ENCODE measurements at places on chromosomes 2 and 18.

- no peak for DNase-seq
Measured at GRCh38 chr2:155377931-155378444, 679.5 kb downstream of the KCNJ3 start.

DNA sequence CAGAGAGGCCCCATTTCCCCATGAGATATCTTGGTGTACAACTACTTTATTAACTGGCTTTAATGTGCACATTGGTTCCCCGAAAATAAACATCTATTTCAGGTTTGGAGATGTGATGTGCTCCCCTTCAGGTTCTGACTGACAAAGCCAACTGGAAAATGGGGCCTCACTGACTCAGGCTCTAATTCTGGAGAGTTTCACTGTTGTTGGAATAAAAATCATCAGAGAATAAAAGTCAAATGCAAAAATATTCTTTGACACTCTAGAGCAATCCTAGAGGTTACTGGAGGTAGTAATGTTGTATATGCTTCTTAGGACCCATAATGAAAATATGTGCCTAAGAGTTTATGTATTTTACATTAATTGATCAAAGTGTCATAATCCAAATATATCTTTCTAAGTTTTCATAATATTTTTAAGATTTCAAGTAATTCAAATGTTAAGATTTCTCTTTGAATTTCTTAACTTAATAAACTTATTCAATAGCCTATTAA is 189.9 kb upstream of the COL3A1 start:
- no peak for DNase-seq

DNA sequence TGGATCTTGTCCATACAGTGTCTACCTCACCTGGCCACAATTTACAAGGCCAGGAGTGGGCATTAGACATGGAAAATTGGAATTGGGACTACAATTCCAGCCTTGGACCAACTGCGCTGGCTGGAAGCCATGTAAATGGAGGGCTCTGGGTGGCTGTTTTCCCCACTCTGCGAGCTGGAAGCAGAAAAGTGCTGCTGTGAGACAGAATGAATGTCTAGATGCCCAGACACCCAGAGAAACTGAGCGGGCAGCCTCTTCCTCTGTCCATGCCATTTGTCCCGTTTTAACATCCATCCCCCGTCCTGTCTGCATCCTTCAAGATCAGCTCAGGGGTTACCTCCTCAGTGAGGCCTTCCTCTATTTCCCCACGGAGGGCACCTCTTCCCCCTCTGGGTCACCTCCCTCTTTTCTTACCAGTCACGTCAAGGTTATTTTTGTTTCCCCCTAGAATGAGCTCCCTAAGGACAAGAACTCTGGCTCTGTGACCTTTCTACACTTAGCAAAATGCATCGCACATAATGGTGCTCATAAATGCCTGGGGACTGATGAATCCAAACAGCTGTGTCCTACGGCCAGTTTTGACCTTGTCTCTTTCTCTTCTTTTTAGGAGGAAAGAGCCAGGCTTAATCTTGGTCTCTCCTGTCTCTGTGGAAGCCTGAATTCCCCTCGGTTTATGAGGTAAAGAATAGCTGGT is 41.2 kb downstream of the MCFD2 start:
- no peak for DNase-seq

DNA sequence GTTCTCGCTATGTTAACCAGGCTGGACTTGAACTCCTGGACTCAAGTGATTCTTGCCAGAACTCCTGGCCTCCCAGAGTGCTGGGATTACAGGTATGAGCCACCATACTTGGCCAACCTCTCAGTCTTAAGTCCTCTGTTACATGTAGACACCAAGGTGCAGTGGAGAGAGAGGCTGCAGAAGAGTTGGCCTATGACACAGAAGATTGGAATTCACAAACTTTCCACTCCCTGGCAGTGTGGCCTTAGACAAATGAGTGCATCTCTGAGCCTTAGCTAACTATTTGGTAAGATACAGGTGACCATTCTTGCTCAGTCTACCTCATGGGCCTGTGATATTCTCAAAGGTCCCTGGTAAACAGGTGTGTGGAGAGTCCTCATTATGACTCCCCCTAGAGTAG is 159.7 kb downstream of the MYCN start:
- DNase-seq = no peak

DNA sequence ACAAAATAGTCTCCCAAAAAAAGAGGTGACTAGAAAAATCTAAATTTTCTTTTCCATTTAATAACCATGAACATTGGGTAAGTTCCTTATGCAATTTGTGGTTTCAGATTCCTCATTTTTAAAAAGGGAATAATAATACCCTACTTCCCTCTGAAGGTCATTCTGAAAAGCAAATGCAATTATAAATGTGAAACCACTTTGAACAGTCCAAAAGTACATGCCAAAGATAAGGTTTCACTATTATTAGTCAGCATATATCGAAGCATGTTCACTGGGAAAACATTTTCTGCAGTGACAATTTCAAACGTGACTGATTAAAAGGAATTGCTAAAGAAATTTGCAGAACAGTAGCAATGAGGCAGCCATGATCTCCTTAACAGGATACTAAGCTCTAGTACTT is 100.1 kb upstream of the RNF152 start:
- no peak for DNase-seq

DNA sequence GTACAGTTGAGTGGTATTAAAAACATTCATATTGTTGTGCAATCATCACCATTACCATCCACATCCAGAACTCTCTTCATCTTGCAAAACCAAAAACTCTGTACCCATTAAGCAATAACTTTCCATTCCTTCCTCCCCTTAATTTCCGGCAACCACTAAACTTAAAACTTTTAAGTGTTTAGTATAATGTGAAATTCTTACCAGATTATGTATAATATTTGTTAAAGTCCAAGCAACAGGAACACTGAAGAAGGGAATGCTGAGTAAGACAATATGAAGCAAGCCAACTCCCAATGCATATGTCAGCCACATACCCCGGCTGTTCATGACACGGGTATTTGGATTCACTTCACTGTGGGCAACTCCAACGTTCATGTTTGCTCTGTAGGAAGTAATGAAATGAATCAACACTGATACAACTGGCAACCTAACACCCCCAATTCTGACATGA is 1.9 kb downstream of the ORMDL1 start:
- no peak for DNase-seq

DNA sequence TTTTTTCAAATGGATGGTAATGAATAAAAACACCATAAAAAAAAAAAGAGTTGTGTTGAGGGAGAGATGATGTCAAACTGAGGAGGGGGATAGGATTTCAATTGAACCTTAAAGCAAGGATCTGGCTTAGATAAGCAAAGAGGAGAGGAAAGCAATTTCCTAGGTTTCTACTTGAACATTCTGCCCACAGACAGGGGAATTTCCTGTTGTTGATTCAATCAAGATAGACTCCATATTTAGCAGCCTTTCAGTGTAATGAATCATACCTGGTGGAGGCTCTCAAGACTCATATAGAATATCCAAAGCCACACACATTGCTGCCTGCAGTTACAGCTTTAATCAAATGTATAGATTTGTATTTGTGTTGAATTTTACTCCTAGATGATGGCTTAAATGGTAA is 294.4 kb upstream of the PIK3C3 start:
- no peak for DNase-seq

DNA sequence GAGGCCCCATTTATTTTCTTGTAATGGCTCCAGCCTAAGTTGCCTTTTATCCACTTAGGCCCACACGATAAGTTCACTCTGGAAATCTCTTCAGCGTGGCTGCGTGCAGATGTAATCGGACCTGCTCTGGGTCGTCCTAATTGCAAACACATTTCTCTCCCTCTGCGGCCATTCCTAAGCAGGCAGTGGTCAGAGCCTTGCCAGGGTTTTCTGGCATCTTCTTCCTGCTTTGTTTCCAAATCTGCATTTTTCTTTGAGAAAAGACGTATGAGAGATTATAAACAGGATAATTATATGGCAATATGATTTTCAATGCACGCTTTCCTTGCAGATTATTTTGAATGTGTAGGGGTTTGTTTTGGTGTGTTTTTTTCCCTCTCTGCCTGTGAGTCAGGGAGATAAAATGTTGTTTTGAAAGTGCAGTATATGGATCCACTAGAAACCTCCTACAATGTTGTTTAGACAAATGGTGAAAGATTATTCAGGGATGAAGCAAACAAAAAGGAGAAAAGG is 239.4 kb upstream of the TANK start:
- DNase-seq = no peak

DNA sequence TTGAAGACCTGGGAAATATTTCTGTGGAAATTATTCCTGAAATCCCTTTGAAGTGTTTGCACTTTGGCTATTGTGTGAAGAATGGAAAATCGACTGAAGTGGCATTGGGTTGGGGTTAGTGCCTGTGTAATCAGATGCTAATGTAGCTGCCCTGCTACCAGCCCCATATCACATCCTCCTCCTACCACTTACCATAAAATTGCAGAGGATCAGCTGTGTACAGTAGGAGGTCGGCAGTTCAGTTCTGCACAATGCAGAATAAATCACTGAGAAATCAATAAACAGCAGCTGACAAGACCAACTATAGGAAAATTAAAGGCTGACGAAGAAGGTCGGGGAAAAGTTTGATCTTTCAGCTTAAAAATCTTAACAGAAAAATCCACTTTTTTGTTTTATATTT is 440.9 kb downstream of the PTPRM start:
- no peak for DNase-seq

DNA sequence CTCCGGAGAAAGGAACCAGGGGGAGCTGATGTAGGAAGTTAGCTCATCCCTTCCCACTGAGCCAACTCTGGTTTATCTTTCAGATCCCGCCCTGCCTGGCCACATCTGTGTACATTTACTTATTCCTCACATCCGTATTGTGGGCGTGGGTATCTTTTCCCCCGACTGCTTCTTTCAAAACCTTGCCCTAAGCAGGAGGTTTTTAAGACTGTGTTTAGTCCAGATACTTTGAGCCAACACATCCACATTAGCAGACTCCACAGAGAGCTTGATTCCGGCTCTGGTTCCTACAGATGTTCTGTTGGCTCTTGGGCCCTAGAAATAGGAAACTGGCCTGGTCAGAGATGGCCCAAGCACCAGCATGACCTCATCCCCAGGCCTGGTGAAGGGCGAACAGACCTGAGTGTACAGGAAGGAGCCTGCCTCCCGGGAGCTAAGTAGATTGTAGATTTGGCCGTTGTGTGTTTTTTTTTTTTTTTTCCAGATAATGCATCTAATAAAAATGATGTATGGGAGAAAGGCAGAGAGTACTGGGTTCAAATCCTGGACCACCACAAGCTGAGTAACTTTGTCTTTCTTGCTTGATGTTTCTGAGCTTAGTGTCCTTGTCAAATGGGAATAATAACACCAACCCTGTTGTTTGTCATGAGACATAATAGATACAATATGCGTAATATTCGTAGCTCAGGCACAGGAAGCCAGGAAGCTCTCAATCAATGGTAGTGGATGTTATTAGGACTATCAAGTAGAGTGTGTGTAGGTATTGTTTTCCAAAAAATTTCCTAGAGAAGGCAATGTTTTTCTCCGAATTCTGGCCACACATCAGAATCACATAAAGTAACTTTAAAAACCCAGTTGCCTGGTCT is 92.3 kb downstream of the PRKCE start:
- no peak for DNase-seq

GRCh38 chr2:64695721-64696261 is 42.1 kb upstream of the SERTAD2 start:
- DNase-seq = no peak

DNA sequence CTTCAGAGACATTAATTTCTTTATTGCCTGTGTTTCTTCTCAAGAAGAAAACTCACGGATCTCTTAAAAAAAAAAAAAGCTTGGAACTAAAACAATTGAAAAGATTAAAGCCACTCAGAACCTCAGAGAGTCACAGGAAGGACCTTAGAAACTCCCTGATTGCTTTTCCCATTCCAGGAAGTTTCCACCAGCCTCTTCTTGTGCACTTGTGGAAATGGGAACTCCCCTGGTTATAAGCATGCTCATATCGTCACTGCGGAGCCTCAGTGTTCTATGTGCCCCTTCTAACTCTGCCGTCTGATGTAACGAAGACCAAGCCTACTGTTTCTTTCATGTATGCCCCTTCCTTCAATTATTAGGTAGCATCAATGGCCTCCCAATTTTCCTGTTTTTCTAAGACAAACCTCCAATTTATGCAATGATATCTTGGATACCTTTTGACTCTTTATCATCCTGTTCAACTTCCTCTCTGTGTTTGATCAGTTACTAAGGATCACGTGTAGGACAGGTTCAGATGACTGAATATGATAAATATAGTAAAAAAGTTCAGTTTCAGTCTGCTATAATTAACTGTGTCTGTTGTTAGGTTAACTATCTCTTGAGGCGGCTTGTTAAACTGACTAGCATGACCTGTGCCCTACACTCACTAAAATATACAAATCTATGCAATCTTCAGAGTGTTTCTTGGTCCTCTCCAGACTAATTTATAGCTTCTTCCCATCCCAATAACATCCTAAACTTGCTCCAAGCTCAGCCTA is 593.7 kb upstream of the CHAC2 start:
- no peak for DNase-seq

DNA sequence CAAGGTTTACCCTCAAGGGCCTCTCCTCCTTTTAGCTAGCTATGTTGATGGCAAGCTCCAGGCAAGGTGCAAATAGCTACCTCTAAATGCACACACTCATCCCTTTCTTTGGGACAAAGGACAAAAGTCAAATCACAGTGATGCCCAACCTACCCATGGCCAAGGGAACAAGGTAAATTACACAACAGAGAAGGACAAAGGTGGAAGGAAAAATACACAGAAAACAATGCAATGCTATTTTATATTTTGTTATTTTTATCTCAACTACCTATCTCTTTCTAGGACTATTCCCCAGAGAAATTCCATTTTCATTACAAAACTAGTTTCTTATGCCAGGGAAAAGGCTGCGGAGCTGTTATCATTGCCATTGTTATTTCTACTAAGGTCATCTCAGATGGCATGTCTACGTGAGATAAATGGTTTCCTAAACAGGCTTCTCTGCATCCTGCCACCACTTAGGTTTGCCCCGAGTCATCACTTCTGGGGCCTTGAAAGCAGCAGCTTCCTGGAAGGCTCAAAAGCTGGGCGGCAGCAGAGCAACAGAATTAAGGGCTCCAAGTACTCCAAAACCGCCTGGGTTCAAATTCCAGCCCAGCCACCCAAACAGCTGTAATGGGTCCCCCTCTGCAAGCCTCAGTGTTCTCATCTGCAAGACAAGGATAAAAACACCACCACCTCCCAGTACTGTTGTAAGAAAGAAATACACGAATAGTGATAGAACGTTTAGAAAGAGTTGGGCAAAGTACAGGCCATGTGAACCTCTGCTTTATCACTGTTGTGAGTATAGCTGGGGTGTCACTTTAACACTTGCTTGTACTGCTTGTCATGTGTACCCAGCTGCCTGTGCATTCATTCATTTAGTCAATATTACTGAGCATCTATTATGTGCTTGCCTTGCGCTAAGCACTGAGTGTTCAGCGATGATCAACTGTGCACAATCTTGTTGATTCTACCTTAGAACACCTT is 20.9 kb downstream of the BCL2 start:
- DNase-seq = no peak

DNA sequence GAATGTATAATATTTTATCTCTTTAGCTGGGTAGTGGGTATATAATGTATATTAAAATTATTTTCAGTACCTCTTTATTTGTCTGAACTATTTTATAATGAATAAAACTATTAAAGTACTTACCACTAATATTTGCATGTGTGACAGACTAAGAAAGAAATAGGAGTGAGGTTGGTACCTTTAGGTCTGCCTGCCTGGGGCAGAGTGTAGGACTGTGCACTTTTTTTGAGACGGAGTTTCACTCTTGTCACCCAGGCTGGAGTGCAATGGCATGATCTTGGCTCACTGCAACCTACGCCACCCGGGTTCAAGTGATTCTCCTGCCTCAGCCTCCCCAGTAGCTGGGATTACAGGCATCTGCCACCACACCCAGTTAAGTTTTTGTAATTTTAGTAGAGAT is 18.8 kb downstream of the NCOA1 start:
- no peak for DNase-seq

- DNase-seq = peak; percentile 60
Measured at GRCh38 chr18:58863539-58864145, 1.0 kb upstream of the ZNF532 start.

- no peak for DNase-seq
Measured at GRCh38 chr2:223591596-223591995, 10.6 kb downstream of the SCG2 start.
